GM23338 (cell line): ENCODE measurements at places on chromosomes 3 and 15.
A peak's percentile ranks its signal among the peaks of the same experiment; 100 is the strongest.

GRCh38 chr3:161694682-161695564 lies 198.3 kb downstream of the OTOL1 start:
- no peak for DNase-seq

GRCh38 chr3:150038830-150039229 lies 68.1 kb upstream of the PFN2 start:
- peak; percentile 53 for DNase-seq

GRCh38 chr15:80864666-80865065 lies 85.5 kb downstream of the CEMIP start:
- DNase-seq = no peak

- no peak for DNase-seq
These were observed 20.7 kb downstream of the POPDC2 start for GRCh38 chr3:119639494-119640350.

GRCh38 chr3:57094575-57094974 lies 34.1 kb downstream of the SPATA12 start:
- DNase-seq = no peak
